ENCODE measurements at places on chromosomes 4 and X. TPM values are rescaled to one million over a fixed set of nuclear protein-coding genes. Genes with fewer than 3 reads are reported as not detected.

The CXCL11 gene
- total RNA-seq: not detected

The TGIF2LX gene
- not detected for total RNA-seq

The PPP4R3C gene
- not detected for total RNA-seq

The TRIM2 gene
- total RNA-seq: 0.44 TPM

The CSAG3 gene
- total RNA-seq: not detected

The ERCC6L gene
- 12.6 TPM for total RNA-seq

The PLAC1 gene
- total RNA-seq: not detected

The SLITRK4 gene
- not detected for total RNA-seq

The H2BW1 gene
- total RNA-seq: not detected

The MAGEA8 gene
- total RNA-seq: not detected

The ADH4 gene
- not detected for total RNA-seq

The NEUROG2 gene
- total RNA-seq: not detected

The ARHGAP24 gene
- not detected for total RNA-seq

The ATP1B4 gene
- total RNA-seq: not detected

The NHSL2 gene
- total RNA-seq: 0.31 TPM

Data from activated CD8-positive, alpha-beta memory T cell treated with anti-CD3 and anti-CD28 coated beads for 36 hours (primary cell).